Stimulated activated CD4-positive, alpha-beta T cell treated with anti-CD3 and anti-CD28 coated beads, Interleukin-12 subunit alpha, Interleukin-12 subunit beta, amount 100 ng/mL, for 48 hours (primary cell): ENCODE measurements at places on chromosomes 13 and 19.

- no peak for DNase-seq
Observed at GRCh38 chr19:2633693-2634075, 68.8 kb downstream of the GNG7 start.

DNA sequence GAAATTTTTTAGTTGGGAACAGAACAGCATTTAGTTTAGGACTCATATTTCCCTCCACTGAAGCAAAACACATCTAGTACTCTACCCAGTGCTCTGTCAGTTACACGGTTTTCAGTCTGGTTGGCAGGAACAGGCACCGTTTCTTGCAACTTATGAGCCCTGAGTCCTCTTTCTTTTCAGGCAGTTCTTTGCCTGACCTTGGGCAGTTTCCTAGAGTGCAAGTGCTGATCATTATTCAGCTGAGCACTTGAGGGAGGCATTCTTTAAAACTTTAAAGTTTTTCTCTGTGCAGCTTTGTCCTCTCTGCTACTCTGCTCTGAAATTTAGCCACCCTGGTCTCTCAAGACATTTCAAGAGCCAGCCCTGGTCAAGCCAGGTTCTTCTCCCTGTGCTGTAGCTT, 96.1 kb downstream of the MYO16 start:
- no peak for DNase-seq

DNA sequence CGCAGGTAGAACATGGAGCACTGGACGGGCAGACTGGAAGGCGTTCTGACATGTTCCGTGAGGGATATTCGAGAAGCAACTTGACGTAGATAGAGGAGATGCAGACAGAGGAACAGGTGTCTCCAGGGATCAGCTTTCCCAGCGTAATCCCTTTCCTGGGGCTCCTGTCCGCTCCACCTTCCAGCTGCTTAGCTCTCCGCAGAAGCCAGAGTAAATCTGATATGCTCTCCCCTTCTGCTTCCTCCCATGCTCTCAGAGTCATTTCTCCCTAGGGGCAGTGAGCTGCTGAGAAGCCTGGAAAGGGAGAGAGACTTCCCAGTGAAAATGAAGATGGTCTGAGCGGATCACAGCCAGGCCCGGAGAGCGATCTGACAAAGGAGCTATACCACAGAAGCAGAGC, 23.0 kb upstream of the OLFM4 start:
- no peak for DNase-seq

GRCh38 chr19:58395220-58395978, at the start of gene RNF225:
RNF225 (plus strand) TSS chr19:58395656; CDS start chr19:58396090, 434 bp downstream.
- no peak for DNase-seq

DNA sequence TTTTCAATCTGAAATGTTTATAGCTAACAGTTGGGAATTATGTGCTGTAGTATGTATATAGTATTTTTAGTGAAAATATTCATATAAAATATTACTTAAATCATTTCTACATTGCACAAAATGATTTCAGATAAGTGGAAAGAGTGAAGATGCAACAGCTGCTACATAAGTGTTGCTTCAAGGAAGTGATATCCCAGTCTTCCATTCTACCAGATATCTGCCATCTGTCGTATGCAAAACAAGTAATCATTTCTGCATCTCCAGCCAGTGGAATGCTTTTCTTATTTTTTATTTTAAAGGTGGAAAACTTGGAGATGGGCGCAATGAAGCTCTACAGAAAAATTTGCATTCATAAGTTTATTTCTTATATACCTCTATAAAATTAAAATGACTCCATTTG, 152.5 kb upstream of the MAB21L1 start:
- no peak for DNase-seq

DNA sequence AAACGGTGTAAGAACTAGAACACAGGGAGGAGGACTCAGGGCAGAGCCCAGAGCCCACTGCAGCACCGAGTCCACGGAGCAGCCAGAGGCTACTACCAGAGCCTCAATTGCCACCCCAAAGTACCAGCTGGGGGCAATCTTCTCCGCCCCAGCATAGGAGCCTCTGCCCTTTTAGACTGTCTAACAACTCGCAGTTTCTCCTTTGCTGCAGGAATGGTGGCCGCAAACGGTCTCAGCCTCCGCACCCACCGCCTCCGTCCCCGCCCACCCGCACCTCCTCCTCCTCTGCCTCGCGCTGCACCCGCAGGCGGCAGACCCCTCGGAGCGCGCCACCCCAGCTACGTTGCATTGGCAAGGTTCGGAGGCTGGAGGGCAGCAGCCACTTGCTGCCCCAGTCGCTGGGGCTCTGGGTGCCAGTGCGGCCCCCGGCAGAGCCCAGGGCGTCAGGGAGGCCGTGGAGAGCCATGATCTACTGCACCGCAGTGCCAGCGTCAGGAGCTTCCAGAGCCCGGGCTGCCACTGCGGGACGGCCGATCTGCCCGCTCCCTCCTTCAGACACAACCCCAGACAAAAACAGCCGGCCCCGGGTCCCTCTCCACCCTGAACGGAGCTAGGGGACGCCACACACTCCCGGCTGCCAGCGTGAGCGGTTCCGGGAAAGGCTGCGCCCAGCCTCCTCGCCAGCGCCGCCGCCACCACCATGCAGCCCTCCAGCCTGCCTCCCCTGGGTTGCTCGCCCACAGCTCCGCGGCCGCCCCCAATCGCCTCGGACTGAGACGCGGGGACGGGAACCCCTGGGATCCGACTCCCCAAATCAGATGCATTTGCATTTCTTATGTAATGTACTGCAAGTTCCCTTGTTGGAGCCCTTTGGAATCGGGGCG, 1.8 kb downstream of the FGF14 start:
- DNase-seq = no peak

- DNase-seq = no peak
Observed at GRCh38 chr13:111943229-111943795, 123.6 kb upstream of the SOX1 start.

DNA sequence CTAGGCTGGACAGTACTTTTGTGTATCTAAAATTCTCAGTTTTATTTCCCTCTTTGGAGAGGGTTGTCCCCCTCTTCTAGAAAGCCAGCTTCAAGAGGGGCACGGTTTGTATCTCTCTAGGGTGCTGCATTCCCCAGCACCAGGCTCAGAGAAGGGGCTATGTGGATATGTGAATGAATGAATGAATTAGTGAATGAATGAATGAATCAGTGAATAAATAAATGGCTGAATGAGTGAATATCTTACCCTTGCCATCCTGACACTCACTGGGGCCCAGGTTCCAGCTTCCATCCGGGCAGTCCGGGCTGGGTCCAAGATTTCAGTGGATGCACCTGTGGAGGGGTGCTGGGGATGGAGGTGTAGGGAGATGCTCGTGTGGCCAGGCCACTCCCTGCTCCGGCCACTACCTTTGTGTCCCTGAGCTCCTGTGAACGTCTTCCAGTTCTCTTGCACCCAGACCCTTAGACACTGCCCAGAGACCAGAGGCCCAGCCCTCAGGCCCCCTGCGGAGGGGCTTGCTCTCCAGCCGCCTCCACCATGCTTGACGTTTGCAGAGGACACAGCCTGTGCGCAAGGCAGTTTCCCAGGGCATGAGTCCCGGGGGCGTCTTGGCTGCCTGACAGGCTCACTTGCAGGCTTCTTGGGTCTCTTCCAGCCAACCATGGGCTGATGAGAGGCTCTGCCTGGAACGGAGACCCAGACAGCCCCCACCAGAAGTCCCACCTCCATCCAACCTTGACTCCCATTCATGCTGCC, 2.8 kb upstream of the KCNN1 start:
- DNase-seq = no peak

DNA sequence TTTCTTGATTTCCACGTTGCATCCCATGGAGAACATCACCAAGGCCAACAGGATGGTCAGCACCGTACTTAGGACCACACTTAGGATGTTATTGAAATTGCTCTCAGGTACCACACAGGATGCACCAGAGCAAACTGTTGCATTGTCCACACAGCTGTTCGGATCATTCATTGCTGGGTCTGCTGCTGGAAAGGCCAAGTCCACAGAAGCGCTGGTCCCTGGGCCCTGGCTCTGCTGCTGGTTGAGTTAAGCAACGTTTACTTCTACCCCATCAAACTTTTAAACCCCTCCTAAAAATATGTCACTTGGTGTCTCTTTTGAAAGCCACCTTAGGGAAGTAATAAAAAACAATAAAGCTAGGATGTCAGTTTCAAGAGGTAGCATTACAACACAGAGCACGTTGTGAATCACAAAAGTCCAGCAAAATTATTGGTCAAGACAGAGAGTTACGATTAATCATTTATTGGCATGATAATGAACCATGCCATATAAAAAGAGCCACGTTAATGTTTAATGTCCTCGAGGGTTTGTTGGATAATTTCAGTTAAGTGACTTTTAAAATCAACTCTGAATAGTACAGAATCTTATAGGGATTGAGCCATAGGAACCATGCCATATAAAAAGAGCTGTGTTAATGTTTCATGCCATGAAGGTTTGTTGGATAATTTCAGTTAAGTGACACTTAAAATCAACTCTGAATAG, at the start of gene SLC10A2:
Gene SLC10A2 (minus strand): TSS at position 339 of the 702 bp plus-strand sequence. CDS start 168 bp downstream, at position 171.
- no peak for DNase-seq

DNA sequence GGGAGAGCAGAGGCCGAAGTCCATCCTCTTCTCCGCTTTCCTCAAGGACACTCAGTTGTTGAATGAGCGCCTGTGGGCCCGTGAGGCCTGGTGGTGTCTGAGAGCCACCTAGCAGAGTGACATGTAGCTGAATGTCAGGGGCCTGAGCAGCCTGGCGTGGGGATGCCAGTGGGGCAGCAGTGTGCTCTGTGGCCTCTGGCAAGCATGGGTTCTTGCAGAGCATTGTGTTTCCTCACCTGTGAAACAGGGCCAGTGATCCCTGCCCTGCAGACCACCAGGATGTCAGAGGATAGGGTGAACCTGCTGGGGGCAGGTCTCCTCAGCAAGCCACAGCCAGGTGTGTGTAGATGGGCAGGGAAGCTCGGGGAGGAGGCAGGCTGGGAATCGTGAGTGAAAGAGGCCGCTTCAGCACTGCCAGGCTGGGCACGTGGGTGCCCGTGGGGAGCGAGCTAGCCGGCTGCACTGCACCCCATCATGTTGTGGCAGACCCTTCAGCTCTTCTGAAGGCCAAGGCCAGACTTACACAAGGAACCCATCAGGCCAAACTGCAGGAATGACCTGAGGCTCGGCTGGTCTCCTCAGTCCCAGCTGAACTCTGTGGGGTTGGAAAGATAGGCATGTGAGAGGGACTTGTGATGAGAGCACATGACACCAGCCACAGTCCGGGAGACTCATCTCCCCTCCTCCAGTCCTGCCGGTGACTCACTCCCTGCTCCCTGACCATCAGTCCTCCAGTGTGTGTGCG, 5.0 kb downstream of the PPP1R37 start:
- no peak for DNase-seq

GRCh38 chr19:40274585-40275544, 10.3 kb downstream of the AKT2 start:
- no peak for DNase-seq

- DNase-seq = no peak
Observed at GRCh38 chr13:19345158-19345557, 163.5 kb upstream of the TUBA3C start.

- DNase-seq = no peak
Observed at GRCh38 chr19:28831462-28831861, 381.5 kb downstream of the UQCRFS1 start.

DNA sequence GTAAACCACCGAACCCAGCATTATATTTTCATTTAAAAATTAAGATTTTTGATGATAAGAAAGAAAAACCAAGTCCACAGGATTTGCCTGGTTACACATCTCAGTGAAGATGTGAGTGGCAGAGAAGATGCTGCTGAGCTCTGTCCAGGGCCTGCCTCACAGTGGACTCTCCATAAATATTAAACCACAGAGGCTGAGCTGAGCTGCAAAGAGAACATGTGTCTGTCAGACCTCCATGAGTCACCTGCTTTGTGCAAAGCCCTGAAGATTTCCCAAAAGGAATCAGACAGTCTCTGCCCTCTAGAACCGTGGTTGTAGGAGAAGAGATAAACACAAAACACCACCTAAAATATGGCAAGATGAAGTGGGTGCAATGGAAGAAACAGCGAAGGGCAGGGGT, 127.2 kb upstream of the TSC22D1 start:
- DNase-seq = no peak

DNA sequence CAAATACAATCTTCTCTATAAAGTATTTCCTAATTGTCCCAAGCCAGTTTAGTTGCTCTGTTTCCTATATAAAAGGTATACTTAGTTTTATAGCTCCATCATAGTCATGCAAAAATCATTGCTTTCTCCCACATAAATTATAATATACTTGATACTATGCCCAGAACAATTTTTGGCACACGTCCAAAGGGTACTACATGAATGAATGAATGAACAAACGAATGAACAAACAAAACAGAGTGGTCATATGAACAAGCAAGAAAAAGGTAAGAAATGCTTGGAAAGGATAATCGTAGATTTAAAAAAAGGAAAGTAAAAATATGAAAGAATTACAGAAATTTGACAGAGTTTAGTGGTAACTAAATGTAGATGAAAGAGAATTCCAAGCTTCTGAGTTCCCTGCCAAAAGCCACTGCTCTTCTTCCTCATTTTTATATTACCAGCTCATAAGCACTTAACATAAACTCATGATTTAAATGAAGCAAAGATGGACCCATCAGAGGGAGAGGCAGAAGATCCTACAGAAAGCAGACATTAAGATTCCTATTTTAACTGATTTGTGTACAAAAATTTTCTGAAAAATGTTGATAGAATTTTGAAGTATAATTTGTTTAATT, 123.2 kb downstream of the ENOX1 start:
- no peak for DNase-seq

GRCh38 chr13:37074703-37075102, 15.2 kb upstream of the SUPT20H start:
- DNase-seq = no peak

DNA sequence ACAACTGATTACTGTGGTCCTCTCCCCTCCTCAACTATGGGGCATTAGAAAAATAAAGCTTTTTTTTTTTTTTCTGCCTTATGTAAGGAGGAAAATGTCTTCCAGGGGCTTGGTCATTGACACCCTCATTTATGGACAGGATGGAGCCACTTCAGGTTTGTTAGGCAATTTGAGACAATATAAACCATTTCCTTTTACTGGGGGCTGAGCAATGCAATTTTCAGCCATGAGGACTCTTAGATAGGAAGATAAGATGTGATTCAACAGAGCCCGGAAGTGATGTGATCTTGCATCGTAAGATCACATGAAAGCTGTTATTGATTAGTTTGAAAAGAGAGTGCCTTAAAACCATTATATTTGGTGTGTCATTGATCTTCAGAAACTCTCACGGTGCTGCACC, 210.8 kb downstream of the OXGR1 start:
- no peak for DNase-seq

DNA sequence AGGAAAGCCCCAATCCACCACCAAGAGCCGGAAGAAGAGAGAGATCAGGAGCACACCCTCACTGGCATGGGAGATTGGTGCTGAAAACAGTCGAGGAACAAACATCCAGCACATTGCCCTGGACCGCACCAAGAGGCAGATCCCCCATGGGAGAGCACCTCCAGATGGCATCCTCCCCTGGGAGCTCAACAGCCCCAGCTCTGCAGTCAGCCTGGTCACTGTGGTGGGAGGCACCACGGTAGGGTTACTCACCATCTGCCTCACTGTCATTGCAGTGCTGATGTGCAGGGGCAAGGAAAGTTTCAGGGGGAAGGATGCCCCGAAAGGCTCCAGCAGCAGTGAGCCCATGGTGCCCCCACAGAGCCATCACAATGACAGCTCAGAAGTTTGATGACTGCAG, 110.2 kb downstream of the STOML3 start:
- DNase-seq = no peak

- no peak for DNase-seq
Observed at GRCh38 chr19:3348042-3348441, 18.3 kb upstream of the NFIC start.

GRCh38 chr13:32941368-32941767, 74.9 kb upstream of the KL start:
- no peak for DNase-seq
